GM06990 (cell line): ENCODE measurements at places on chromosomes 7 and 10.

DNA sequence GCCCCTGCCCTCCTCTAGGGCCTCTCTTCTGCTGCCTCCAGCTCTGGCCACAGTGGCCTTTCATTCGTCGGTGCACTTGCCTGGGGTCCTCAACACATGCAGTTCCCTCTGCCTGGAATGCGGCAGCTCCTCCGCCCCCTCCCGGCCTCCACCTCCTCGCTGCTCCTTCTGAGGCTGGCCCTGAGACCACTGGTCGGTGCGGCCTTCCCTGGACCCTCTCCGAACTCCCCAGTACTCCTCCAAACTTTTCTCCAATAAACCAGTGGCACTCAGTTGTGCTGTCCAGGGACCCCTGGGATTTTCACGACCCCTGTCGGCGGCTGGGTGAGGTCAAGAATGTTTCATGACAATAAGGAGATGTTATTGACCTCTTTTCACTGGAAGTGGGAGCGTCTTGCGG lies 53.5 kb downstream of the BMS1 start:
- no peak for DNase-seq

- no peak for DNase-seq
These were observed 60.2 kb upstream of the ADGRA1 start for GRCh38 chr10:133027482-133027881.

GRCh38 chr7:28125431-28126409 lies 54.9 kb downstream of the JAZF1 start:
- no peak for DNase-seq

GRCh38 chr7:66125052-66125694 lies 10.5 kb downstream of the CRCP start:
- no peak for DNase-seq

GRCh38 chr7:42746214-42746613 lies 165.7 kb downstream of the C7orf25 start:
- DNase-seq, result no peak

DNA sequence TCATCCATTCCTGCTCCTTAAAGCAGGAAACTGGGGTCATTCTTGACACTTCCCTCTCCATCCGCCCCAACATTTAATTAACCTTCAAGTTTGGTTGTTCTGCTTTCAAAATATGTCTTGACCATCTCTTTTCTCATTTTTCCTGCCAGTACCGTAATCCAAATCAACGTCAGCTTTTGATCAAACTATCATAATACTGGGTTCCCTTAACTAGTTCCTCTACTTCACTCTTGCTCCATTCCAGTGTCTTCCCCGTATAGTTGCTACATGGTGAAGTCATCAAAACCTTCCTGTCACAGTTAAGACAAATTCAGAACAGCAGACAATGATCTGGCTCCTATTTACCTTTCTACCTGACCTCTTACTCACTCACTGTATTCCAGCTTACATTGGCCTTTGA lies 6.6 kb upstream of the KLF14 start:
- DNase-seq, result no peak
